ENCODE measurements at places on chromosomes 2 and 18.

DNA sequence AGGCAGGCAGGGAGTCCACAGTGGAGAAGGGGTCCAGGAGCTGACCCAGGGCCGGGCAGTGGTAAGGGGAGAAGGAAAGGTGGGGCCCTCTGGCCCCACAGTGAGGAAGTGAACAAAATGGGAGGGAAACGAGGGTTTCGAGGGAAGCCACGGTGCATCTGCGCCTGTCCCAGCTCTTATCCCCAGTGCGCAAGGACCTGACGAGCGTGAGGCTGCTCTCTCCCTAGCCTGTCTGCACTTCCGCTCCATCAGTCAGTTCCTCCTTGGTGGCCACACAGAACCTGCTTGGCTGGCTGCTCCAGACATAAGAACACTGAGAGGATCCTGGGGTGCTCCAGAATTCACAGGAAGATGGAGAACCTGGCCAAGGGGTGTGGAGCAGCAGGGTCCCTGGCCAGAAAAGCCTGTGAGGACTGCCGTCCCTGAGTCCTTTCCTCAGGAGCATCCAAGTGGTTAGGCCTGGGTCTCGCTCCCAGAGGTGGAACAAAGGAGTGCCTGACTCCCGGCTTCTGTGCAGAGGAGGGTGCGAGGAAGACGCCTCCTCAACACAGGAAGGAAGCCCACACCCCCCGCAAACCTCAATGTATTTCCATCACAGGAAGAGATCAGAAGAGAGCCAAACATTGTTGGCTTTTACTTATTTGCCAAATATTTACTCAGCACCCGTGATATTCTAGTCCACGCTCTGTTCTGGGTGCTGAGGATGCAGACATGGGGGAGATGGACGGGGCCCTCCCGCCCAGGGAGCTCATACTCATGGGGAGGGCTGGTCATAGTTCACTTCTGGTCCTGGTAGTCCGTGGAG, 43.7 kb upstream of the SEMA4C start:
- no peak for DNase-seq

GRCh38 chr18:50099725-50100407, 95.1 kb downstream of the MYO5B start:
- DNase-seq = peak; percentile 86

- DNase-seq = no peak
These were observed 137.9 kb downstream of the RDH14 start for GRCh38 chr2:18422432-18423165.

- peak; percentile 66 for DNase-seq
These were observed 17.0 kb upstream of the HPCAL1 start for GRCh38 chr2:10285556-10286198.

- DNase-seq = no peak
These were observed 634.3 kb upstream of the SOX11 start for GRCh38 chr2:5057891-5058351.

DNA sequence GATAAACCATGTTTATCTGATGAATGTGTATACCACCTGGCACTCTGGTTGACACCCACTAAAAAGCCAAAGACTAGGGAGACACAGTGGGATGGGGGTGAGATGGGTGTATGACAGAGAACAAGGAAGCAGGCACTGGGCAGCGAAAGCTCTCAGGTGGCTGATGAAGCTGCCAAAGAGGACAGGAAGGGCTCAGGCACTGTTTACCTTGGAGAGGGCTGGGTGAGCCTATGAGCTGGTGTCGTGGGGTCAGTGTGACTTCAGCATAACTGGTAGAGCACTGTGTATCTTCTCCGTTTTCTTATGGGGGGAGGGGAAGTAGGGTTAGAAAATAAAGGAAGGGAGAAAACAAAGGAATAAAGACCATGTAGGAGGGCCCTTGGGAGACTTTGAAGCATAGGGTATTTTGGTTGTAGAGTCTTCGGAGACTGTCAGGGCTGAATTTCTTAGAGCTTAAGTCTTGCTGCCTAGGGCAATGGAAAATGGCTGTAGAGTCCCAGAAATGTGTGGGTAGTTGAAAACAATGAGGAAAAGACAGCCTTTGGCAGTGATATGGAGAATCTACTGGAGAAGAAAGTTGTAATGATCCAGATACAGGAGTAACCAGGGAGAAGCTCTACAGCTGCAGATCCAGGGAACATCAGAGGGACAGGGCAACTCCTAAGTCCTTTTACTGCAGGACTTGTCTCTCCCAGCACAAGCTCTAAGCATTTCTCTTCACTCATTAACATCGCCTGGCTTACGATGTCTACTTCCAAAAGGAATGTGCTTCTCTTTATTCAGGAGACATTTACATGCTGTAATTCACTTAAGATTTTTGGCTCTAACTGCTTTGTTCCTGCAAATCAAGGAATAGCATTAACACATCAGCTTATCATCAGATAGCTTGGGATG, 120.0 kb downstream of the AQP4 start:
- no peak for DNase-seq

- DNase-seq = no peak
These were observed 89.8 kb downstream of the MEMO1 start for GRCh38 chr2:31920962-31921361.

- DNase-seq = no peak
These were observed 59.3 kb upstream of the LRRTM1 start for GRCh38 chr2:80363791-80364349.

GRCh38 chr2:105175231-105175630, 66.3 kb upstream of the GPR45 start:
- DNase-seq = no peak

DNA sequence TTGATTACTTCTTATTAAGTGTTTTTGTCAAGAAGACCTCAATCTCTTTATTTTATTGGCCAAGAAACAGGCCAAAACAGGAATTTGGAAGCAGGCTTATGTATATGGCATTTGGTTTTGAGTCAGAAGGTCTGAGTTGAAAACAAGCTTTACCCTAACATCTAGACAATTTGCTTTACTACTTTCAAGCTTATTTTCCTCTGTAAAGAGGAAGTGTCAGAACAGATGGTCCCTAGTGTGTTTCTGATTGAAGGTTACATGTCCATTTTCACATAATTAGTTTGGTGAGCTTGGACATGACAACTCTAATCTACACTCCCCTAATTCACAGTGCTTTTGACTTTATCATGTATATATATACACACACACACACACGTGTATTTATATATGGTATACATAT, 19.8 kb upstream of the MAP4K4 start:
- no peak for DNase-seq
